ENCODE measurements at places on chromosomes 11 and 22. TPM values are rescaled to one million over a fixed set of nuclear protein-coding genes. Genes with fewer than 3 reads are reported as not detected.

The SCO2 gene
- total RNA-seq: 1.1 TPM

The MCHR1 gene
- not detected for total RNA-seq

The FAT3 gene
- not detected for total RNA-seq

The ANGPTL5 gene
- total RNA-seq: not detected

The INPPL1 gene
- total RNA-seq: 205 TPM

The OR8D4 gene
- not detected for total RNA-seq

The GDPD4 gene
- not detected for total RNA-seq

The SNX15 gene
- total RNA-seq: 28.5 TPM

The FAM227A gene
- 0.57 TPM for total RNA-seq

The TMEM191B gene
- 8.3 TPM for total RNA-seq

The GALNT18 gene
- total RNA-seq: not detected

The ALDH3B1 gene
- 0.81 TPM for total RNA-seq

The OR2D2 gene
- not detected for total RNA-seq

The ATL3 gene
- total RNA-seq: 33.8 TPM

The SHISAL1 gene
- total RNA-seq: not detected

The NLRP14 gene
- total RNA-seq: not detected

The CABP7 gene
- not detected for total RNA-seq

The RBMXL2 gene
- not detected for total RNA-seq

The PARVB gene
- 49.4 TPM for total RNA-seq

The CATSPER1 gene
- total RNA-seq: not detected

The GRM5 gene
- not detected for total RNA-seq

The MICALL1 gene
- 34.9 TPM for total RNA-seq

The PKP3 gene
- total RNA-seq: not detected

The DEUP1 gene
- not detected for total RNA-seq

The KCNQ1OT1 gene
- total RNA-seq: 0.89 TPM

The SELENOH gene
- 153 TPM for total RNA-seq

The DDTL gene
- 4.1 TPM for total RNA-seq

The ADORA2A gene
- total RNA-seq: 45.4 TPM

The MB gene
- not detected for total RNA-seq

The UBTFL1 gene
- not detected for total RNA-seq

The MOGAT2 gene
- total RNA-seq: 0.12 TPM

The MUC2 gene
- not detected for total RNA-seq

The THYN1 gene
- total RNA-seq: 38.4 TPM

The POU2AF3 gene
- 2.1 TPM for total RNA-seq

The PPFIA1 gene
- 70.4 TPM for total RNA-seq

The TRPM5 gene
- total RNA-seq: not detected

The TCF20 gene
- total RNA-seq: 81.3 TPM

The PLAAT5 gene
- total RNA-seq: not detected

The NXPE4 gene
- total RNA-seq: not detected

The MFNG gene
- total RNA-seq: 109 TPM

The ARL14EP gene
- total RNA-seq: 47.3 TPM

The TEX54 gene
- 1.1 TPM for total RNA-seq

The ACTN3 gene
- 0.17 TPM for total RNA-seq

The GAB4 gene
- not detected for total RNA-seq

The ENTHD1 gene
- total RNA-seq: not detected

The C11orf65 gene
- total RNA-seq: 1.4 TPM

The BARX2 gene
- total RNA-seq: not detected

The PGA5 gene
- not detected for total RNA-seq

The CASP5 gene
- 0.29 TPM for total RNA-seq

The CREB3L1 gene
- total RNA-seq: not detected

The C11orf21 gene
- 22.8 TPM for total RNA-seq

The TESMIN gene
- total RNA-seq: 4.6 TPM

The PLEKHB1 gene
- 25.2 TPM for total RNA-seq

The CHST1 gene
- not detected for total RNA-seq

The FREY1 gene
- 6.6 TPM for total RNA-seq

Measured in B cell (primary cell).